ENCODE measurements at places on chromosomes 4 and X. TPM values are rescaled to one million over a fixed set of nuclear protein-coding genes. Genes with fewer than 3 reads are reported as not detected.

DNA sequence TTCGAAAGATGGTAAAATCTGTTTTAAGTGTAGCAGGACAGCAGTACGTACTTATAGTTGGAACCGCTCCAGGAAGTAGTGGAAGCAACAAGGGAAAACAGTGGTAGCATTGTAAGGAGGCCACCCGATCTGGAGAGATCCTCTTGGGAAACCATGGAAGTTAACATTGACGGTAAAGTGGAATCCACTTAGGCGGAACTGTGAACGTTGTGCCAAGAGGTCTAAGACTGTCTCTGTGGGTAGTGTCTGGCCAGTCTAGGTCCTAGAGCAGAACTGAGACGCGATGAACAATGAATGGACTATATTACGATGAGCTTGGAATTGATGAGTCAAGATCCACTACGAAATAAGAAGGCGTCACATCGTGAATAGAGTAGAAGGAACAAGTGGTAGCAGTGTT, 124.0 kb downstream of the TENM3 start:
- no peak for DNase-seq
- H3K27ac ChIP-seq, result no peak overlapping the region

DNA sequence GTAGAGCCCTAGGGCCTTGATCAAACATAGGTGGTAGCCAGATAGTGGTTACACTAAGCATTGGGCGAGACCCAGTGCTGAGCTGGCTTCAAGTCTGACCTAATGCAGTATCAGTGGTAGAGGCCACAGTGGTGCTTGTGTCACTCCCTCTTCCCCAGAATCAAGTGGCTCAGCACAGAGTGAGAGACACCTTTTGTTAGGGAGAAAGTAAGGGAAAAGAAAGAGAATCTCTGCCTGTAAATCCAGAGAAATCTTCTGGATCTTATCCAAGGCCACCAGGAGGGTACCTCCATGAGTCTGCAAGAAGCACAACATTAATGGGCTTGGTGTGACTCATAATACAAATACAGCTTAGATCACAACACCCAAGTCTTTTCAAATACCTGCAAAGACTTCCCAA, 117.7 kb upstream of the SLC6A14 start:
- H3K4me1 ChIP-seq, result no peaks in the 10 kb centered on the region
- no peaks in the 10 kb centered on the region for H3K27me3 ChIP-seq
- H3K27ac ChIP-seq, result no peak overlapping the region
- H3K36me3 ChIP-seq, result no peaks in the 10 kb centered on the region
- DNase-seq, result no peak
- no peak overlapping the region for H3K4me3 ChIP-seq

DNA sequence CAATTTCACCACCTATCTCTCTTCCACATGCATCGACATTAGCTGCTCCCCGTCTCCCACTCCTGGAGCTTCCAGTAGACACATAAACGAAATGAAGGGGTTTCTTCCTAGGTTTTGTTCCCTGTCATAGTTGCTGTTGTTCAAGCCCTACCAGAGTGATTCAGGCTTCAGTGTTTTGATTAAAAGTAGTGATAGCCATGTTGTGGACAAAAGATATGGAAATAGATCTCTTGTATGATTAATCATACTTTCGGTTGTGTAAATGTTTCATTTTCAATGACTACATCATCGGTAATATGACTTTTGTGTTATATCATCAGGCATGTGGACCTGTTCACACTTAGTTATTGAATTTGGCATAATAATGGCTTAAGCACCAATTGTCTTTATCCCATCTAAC, 96.5 kb upstream of the KLF3 start:
- H3K27me3 ChIP-seq, result no peaks in the 10 kb centered on the region
- no peak for DNase-seq
- H3K4me3 ChIP-seq, result no peak overlapping the region
- H3K36me3 ChIP-seq, result no peaks in the 10 kb centered on the region
- peak overlapping the region; percentile 9 for H3K27ac ChIP-seq

GRCh38 chr4:125368671-125369081, 53.9 kb downstream of the FAT4 start:
- no peak overlapping the region for H3K4me3 ChIP-seq
- H3K27ac ChIP-seq, result no peak overlapping the region
- H3K36me3 ChIP-seq, result no peaks in the 10 kb centered on the region
- no peaks in the 10 kb centered on the region for H3K4me1 ChIP-seq
- no peaks in the 10 kb centered on the region for H3K27me3 ChIP-seq

DNA sequence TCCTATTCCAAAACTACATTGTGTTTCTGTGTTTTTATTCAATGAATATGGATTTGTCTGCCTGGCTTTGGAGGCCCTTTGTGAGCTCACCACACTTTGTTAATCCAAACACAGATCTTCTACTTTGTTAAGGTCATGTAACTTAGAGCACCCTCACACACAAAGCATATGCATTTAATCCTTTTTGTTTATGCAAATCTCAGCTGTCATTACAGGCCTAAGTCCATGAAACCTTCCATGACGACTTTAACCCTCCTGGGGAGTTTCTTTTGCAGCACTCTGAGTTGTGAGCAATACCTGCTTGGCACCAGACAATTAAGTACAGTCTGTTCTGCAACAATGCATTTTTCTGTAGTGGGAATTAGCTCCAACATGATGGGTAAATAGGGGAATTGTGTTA, 14.9 kb downstream of the CCSER1 start:
- DNase-seq, result no peak
- no peak overlapping the region for H3K4me3 ChIP-seq
- no peaks in the 10 kb centered on the region for H3K4me1 ChIP-seq
- H3K27me3 ChIP-seq, result no peaks in the 10 kb centered on the region

- no peak overlapping the region for H3K27ac ChIP-seq
- no peaks in the 10 kb centered on the region for H3K4me1 ChIP-seq
- DNase-seq, result no peak
- H3K36me3 ChIP-seq, result peaks cover 1% of the 10 kb centered on the region
- no peaks in the 10 kb centered on the region for H3K27me3 ChIP-seq
- H3K4me3 ChIP-seq, result no peak overlapping the region
These were observed 9.7 kb upstream of the ZNF674 start for GRCh38 chrX:46554942-46555341.

- peaks cover 40% of the 10 kb centered on the region for H3K36me3 ChIP-seq
- H3K27me3 ChIP-seq, result no peaks in the 10 kb centered on the region
- no peaks in the 10 kb centered on the region for H3K4me1 ChIP-seq
- DNase-seq, result no peak
- no peak overlapping the region for H3K27ac ChIP-seq
- no peak overlapping the region for H3K4me3 ChIP-seq
These were observed 148.5 kb downstream of the DHRSX start for GRCh38 chrX:2351999-2352995.

- no peaks in the 10 kb centered on the region for H3K36me3 ChIP-seq
- no peak overlapping the region for H3K27ac ChIP-seq
- no peaks in the 10 kb centered on the region for H3K27me3 ChIP-seq
- no peak overlapping the region for H3K4me3 ChIP-seq
These were observed 672.7 kb downstream of the CCSER1 start for GRCh38 chr4:90799895-90800294.

GRCh38 chr4:5206016-5206790, 154.9 kb downstream of the STK32B start:
- H3K27me3 ChIP-seq, result peaks cover 6% of the 10 kb centered on the region
- H3K27ac ChIP-seq, result no peak overlapping the region
- H3K4me3 ChIP-seq, result no peak overlapping the region
- H3K4me1 ChIP-seq, result no peaks in the 10 kb centered on the region
- DNase-seq, result no peak
- H3K36me3 ChIP-seq, result no peaks in the 10 kb centered on the region

DNA sequence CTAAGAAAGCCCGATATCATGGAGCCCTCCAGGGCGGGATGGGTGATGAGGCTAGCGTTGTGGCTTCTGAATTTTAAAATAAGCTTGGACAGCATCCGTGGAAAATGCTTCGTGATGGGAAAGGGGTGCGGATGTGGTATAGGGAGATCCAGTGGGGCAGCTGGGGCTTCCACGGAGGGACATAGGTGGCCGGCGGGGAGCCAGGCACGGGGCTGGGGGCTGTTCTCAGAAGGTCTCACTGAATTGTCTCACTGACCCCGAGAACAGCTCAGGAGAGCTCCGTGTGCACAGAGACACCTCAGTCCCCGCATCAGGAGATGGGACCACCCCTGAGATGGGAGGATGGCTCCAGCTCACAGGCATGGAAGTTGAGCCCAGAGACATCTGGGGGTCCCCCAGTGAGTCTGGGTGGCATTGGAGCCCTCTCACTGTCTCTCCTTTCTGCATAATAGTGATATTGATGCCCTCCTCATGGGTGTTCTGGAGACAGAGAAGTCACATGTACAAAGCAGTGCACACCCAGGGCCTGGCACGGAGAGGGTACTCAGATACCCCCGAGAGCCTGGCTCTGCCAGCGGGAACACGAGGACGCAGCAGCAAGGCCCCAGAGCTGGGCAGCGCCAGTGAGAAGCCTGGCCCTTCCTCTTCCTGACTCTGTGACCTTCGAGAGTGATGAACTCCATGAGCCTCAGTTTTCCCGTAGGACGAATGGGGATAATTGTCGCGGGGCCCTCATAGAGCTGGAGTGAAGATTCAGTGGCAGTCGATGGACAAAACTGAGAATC, 70.6 kb upstream of the PSAPL1 start:
- peaks cover 17% of the 10 kb centered on the region for H3K27me3 ChIP-seq
- no peak for DNase-seq
- H3K4me1 ChIP-seq, result no peaks in the 10 kb centered on the region

DNA sequence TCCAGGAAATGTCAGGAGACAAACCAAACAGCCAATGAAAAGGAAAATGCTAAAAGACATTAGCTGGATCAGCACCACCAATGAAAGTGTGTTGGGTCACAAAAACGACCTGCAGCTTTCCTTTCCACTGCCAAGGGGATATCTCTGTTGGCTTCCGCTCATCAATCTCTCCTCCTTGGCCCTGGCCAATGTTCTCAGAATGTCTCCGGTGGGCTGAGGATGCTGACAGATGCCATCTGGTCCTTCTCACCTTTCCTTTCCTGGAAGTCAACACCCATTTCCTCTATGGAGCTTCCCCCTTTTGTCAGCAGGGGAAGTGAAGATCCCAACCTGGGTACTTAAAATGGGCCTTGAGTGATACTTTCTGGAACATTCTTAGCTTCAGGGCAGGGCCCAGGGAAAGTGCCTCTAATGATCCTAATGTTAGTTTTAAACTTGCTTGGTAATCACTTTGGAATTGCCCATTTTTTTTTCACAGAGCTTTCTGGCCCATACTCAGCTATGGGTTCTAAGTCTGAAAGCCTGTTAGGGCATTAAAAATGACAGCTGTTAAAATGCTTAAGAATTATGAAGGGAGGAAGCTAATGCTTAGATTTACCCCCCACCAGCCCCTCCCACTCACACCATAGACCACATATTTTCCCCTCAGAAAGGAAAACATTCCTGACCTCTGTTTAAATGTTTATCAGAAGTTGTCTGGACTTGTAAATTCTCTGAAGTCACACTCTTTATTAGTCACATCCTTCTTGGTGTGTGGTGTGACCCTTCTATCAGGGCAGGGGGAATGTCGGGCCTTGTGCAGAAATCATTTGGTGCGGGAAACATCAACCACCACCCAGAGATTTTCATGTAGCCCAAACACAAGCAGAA, 29.2 kb downstream of the IGFBP7 start:
- H3K27me3 ChIP-seq, result peaks cover 27% of the 10 kb centered on the region
- no peak overlapping the region for H3K27ac ChIP-seq
- no peaks in the 10 kb centered on the region for H3K36me3 ChIP-seq
- no peak for DNase-seq
- H3K4me1 ChIP-seq, result no peaks in the 10 kb centered on the region

DNA sequence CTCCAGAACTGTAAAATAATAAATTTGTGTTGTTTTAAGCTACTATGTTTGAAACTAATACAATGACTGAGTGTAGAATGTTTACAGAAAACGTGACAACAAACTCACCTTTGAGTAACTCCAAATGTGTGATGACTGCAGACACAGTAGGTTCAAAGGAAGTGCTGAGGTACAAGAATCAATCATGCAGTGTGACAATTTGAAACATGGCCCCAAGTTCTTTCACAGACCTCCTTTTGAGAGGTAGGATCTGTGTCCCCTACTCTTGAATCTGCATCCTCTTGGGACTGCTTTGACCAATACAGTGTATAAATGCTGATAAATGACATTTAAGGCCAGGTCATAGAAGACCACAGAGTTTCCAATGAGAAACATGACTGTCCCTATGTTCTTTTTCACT, 667.7 kb upstream of the DIPK2B start:
- no peak overlapping the region for H3K27ac ChIP-seq
- DNase-seq, result no peak
- H3K4me1 ChIP-seq, result peaks cover 14% of the 10 kb centered on the region
- no peaks in the 10 kb centered on the region for H3K36me3 ChIP-seq
- no peaks in the 10 kb centered on the region for H3K27me3 ChIP-seq

DNA sequence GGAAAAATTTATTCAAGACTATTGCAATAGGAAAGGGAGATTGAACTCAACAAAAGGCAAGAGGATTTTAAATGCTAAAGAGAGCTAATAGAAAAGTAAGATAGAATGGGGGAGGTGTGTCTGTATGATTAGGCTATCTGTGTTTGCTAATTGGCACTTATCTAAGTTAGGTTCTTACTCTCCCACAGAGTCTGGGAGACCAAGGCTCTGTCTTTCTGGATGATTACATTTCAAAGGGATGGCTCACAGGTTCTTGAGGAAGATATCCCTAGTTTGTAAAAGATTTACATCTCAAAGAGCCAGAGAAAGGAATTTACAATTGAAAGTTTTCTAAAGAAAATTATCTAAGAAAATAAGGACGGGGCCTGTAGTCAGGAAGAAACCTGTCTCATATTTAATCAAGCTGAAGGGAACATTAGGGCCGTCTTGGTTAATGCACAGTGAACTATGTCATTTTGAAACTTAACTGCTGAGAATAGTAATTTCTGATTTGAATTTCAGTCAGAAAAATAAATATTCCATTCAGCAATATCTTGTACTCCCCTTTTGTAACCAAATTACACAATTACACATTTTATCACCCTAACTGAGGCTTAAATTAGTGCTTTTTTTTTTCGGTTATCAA, 75.8 kb downstream of the MAGEB10 start:
- DNase-seq, result no peak
- no peaks in the 10 kb centered on the region for H3K36me3 ChIP-seq
- no peak overlapping the region for H3K4me3 ChIP-seq
- no peaks in the 10 kb centered on the region for H3K27me3 ChIP-seq
- H3K4me1 ChIP-seq, result no peaks in the 10 kb centered on the region

Gene ADH1B
- not detected for total RNA-seq

Gene IDS
- 38.8 TPM for total RNA-seq

Gene TCEAL6
- total RNA-seq, result not detected
